Renal cortex interstitium (tissue), 15 donors: ENCODE measurements at places on chromosomes 5 and 9.

DNA sequence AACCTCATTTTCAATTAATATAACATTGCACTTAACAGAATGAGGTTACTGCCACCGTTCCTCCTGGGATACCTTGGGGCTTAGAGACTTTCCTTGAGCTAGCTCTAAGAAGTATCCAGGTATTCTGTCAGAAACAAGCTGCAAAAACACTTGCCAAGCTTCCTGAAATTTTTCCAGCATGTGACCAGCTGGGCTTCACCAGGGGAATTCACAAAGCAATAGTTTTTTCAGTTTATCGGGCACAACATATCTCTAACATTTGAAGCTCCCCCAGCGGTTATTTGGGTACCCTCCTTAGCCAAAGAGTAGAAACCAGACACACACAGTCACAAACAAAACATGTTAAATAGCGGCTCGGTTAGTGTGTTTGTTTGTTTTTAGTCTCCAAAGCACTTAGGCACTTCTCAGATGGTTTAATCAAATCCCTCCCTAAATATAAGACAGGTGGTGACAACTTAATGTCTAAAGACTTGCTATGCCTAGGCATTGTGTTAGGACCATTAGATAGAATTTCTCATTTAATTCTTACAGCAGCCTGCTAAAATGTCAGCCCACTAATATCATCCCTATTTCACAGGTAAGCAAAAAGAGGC is 278.2 kb downstream of the GLIS3 start:
- DNase-seq, result no peak

DNA sequence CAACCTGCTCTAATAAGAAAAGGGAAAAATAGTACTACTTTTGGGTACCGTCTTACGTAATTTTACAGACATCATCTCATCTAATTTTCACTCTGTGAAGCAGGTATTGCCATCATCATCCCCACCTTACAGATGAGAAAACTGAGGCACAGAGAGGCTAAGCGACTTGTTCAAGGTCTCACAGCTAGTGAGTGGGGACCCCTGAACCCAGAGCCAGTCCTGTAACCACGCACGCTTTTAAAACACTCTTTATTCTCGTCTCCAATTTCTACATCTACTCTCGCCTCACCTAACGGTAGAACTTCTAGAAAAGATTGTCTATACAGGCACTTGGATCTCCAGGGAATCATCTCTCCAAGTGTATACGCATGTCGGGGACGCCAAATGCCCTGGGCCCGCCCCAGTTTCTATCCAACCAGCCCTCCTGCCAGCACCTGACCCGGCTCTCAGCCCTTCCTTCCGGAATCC is 1.5 kb upstream of the TRAF1 start:
- no peak for DNase-seq

DNA sequence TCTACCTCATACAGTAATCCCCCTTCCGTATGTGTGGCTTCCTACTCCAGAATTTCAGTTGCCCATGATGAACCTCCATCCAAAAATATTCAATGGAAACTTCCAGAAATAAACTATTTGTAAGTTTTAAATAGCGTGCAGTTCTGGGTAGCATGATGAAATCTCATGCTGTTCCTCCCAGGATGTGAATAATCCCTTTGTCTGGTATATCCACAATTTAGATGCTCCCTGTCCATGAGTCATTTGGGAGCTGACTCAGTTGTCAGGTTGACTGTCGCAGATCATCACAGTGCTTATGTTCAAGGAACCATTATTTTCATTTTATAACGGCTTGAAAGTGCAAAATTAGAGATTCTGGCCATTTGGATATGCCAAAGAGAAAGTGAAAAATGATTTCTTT is 290.1 kb upstream of the CDH9 start:
- no peak for DNase-seq

DNA sequence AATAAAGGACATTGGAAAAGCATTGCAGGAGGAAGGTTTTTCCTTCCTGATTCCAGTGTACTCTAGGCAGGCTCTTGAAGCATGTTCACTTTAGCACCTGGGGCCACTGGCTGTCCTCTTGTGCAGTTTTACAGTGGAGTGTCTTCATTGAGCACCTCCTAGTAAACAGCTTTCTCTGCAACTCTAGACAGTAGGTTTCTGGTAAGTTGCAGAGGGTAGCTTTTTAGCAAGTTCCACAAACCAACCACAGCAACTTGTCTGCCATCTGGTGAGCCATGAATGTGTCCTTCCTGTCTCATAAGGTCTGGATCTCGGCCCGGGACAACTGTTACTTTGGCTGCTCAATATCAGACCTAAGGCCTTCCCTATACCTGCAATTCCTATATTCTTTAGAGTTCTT is 488.0 kb downstream of the MAN2A1 start:
- no peak for DNase-seq

- no peak for DNase-seq
These were observed 17.5 kb downstream of the DAP start for GRCh38 chr5:10743526-10743925.

DNA sequence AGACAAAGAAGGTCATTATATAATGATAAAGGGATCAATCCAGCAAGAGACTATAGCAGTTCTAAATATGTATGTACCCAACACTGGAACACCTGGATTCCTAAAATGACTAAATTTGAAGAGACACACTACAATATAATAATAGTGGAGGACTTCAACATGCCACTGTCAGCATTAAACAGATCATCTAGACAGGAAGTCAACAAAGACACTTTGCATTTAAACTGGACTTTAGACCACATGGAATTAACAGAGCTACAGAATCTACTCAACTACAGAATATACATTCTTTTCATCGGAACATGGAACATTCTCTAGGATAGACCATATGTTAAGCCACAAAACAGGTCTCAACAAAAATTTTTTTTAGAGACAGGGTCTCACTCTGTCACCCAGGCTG is 58.3 kb upstream of the TLX3 start:
- no peak for DNase-seq

DNA sequence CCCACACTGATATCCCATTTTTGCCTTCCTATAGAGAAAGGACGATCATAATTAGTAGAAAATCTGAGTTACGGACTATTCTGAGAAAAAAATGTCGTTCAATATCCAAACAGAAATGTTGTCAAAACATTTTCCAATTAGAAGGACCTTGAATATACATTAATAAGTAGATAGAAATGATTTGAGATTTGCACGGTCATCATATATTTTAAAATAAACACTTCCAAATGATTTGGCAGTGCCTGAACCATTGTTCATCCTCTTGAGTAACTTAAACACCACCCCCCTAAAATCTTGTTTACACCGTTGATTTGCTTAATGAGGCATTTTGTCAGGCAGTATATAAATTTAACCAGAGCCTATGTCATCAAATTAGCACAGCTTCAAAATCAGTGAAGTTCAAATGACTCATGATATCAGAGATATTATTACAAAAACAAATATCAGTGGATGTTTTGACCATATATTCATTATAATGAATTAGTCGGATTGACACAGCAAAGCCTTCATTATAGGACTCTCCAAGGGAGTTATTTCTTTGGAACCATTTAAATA is 105.0 kb downstream of the ACTL7B start:
- no peak for DNase-seq

GRCh38 chr5:57817001-57817453 is 334.4 kb upstream of the ACTBL2 start:
- no peak for DNase-seq

DNA sequence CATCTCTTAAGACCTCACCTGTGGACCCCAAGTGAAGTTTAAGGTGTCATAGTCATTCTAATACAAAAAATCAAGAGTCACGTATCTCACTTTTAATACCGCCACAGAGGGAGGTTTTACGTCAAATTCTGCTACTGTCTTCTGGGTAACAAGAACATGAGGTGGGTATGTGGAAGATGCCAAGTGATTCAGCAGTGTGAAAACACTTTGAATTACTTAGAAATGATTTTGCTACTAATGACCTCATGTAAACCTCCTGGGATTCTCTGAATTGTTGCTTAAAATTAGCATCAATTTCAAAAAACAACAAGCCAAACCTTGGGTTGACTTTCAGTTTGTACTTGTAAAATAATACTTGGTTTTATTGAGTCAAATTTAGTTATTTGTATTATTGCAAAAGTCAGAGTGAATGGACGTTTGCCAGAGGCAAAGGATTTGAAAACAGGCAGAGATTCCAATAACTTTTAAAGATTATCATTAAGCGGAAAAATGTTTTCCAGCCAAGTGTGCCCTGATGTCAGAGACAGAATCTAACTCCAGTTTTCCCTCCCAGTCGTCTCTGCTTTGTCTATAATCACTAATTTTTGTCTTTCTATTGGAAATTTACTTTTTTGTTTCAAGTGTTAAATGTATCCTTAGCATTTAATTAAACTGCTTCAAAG is 8.8 kb downstream of the DMRT2 start:
- no peak for DNase-seq

- no peak for DNase-seq
These were observed 88.5 kb downstream of the PSD2 start for GRCh38 chr5:139884144-139884543.

GRCh38 chr5:125499636-125500332 is 753.3 kb upstream of the ZNF608 start:
- no peak for DNase-seq

GRCh38 chr5:94526706-94527105 is 91.7 kb downstream of the KIAA0825 start:
- DNase-seq, result no peak

- no peak for DNase-seq
These were observed 1193.5 kb downstream of the DTWD2 start for GRCh38 chr5:117794847-117795246.

DNA sequence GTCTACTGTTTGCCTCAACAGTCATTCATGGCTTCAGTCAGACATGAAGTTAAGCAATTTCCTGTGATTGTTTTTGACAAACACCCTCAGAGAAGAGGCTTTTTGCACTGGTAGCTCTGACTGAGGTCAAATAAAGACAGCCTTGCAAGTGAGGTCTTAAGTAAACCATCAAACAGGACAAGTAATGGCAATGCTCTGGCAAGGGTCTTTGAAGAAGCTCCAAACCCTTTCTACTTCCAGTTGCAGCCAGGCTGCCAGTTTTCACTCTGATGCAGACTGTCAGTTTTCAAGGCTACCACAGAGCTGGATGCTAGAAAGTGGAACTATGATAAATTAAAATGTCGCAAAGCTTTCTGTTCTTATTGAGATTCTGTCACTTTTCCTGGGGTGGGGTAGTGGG is 421.5 kb upstream of the PTGER4 start:
- no peak for DNase-seq

GRCh38 chr9:71446473-71447411 is 321.6 kb downstream of the CEMIP2 start:
- DNase-seq, result peak; percentile 63

DNA sequence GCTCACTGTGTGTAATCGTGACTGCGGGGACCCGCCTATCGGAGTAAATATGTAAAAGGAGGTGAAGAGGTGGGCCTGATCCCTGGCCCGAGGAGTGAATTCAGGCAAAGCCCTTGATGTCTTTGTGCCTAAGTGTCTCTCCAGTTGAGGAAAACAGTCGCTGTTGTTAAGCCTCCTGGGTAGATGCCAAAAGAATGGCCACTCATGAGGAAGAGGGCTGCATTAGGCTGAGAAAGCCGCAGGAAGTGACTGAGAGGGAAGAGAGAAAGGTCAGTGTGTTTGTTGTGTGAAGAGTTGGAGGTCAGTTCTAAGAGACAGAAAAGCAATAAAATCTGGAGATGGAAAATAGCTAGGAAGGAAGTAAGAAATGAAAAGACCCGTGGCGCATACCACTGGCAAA is 35.8 kb upstream of the PIP5K1B start:
- DNase-seq, result no peak

GRCh38 chr9:134443174-134444037 is 117.2 kb downstream of the RXRA start:
- DNase-seq, result peak; percentile 67

DNA sequence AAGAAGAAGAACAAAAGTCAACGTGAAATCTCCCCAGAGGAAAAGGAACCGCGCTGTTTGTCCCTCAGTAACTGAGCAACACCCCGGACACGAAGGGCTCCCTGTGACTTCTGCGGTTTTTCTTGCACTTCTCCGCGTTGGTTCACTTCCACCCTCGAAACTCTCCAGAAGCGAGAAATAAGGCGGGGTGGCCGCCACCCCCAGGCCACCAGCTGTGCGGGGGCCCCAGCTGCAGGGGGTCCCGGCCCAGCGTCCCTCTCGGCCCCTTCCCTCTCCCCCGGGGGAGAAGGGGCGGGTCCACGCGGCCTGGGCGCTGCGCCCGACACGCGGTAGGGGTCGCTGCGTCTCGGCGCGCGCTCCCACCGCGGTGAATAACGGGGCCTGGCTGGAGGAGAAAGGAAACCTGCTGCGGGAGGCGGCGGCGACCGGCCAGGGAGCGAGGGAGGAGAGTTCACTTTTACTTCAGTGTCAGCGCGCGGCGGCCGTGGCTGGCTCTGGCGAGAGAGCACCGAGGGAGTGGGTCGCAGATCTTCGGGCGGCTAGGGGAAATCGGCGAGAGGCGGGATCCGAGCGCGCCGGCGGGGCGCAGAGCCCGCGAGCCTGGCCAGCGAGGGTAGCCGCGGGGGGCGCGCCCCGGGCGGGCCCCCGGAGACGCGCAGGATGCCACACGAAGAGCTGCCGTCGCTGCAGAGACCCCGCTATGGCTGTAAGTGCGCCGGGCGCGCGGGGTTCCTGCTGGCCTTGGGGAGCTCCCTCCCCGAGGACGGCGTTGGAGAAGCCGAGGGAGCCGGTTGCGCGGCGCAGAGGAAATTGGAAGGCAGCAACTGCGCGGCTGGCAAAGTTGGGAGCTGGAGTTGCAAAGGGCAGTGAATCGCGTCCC is at the start of gene IQGAP2:
TSS of gene IQGAP2 (plus strand) at position 400 of the 880 bp plus-strand sequence. CDS start at position 661, 261 bp downstream.
- peak; percentile 84 for DNase-seq

DNA sequence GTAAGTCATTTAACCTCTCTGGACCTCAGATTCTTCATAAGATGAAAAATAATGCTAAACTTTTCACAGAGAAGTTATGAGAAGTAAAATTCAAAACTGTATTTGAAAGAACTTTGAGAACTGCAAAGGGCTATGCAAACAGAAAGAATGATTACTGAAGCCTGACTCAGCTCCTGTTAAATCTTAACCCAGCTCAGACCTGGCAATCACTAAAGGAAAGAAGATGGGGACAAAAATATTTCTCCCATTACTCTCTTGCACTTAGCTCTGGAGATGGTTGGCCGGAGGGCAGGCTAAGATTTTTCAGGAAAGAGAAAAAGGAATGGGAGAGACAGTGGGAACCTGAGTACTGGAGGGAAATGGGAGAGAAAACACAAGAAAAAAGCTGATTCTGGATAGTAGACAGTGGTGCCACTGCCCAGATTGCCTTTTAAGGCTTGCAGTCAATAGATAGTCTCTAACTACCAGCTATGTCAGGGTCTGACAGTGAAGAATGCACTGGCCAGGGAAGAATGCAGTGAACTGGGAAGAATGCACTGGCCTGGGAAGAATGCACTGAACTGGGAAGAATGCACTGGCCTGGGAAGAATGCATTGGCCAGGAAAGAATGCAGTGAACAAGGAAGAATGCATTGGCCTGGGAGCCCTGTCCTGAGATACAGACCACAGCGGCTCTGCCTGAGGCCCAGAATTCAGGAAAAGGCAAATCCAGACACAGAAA is 25.2 kb upstream of the CEMIP2 start:
- no peak for DNase-seq

DNA sequence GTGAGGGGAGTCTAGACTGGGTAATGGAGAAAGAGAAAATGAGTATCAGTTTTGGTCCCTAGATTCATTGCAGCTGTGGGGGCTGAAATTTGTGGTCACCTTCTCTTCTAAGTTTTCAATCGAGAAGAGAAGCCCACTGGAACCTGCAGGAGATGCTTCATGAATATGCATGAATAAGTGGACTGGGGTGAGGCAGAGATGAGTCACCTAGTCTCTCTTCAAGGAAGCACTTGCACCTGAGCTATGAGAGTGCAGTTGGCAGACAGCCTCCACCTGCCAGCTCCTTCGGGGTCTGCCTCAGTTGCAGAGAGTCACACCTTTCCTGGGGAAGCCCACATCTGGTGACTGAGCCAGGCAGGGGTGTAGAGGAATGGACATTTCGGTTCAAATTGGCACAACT is 69.1 kb downstream of the ZNF366 start:
- DNase-seq, result no peak
